ENCODE measurements at places on chromosomes 16 and 17.
A peak's percentile ranks its signal among the peaks of the same experiment; 100 is the strongest.

GRCh38 chr16:89484923-89485679 is 5.3 kb downstream of the ANKRD11 start:
- DNase-seq = no peak

DNA sequence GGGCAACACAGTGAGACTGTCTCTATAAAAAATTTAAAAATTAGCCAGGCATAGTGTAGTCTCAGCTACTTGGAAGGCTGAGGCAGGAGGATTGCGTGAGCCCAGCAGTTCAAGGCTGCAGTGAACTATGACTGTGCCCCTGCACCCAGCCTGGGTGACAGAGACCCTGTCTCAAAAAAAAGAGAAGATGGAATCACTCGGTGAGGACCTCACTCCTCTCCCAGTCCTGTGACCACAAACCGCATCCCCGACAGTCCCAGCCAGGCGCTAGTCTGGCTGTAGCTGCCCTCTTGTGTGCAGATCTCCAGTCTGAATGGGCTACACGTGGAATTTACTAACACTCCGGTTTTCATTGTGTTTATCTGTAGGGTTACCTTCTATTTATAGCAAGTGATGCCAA is 11.1 kb downstream of the DEXI start:
- DNase-seq = no peak

GRCh38 chr16:73013974-73014373 is 34.0 kb downstream of the ZFHX3 start:
- no peak for DNase-seq

DNA sequence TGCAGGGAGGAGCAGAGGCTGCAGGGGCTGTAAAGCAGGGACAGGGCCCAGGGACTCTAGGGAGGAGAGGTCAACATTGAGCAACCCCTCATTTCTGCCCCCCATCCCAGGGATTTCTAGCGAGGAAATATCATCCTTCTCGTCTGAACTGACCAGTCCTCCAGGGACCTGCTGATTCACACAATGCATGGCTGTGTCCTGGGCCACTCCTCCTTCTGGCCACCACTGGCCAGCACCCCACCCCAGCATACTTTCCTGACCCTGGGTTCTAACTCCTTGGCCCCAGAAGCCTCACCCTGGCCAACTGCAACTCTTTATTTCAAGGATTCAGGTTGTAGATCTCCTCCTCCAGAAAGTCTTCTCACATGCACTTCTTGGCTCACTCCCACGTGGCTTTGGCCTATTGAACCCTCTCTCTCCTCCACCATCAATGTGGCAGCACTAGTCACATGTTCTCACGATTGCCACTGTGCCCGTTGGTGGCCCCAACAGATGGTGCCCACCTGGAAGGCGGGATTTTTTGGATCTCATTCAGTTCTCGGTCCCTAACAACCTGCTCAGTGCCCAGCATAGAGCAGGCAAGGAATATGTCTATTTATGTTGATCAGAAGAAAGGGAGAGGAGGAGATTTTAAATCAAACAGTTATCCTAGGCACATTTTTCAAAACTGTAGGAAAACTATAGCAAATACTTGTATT is 41.5 kb downstream of the CUEDC1 start:
- peak; percentile 50 for DNase-seq

- no peak for DNase-seq
Observed at GRCh38 chr17:73160980-73161630, 3.7 kb upstream of the SSTR2 start.

DNA sequence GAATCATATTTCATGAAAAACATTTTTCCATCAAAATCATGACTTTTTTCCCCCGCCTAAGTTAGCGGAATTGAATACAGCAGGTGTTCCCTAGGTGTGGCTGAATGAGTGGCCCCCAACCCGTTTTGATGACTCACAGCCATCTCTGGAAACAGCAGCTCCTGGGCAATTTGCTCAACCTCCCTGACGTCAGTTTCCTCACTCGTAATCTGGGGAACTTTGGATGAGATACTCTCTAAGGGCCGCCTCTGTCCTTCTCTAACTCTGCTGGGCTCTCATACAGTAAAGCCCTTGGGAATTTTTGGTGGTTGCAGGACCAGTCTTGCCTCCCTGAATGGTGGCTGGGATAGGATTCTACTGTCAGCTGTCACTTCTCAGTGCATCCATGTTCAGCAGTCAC is 11.6 kb upstream of the NTN1 start:
- DNase-seq = no peak

DNA sequence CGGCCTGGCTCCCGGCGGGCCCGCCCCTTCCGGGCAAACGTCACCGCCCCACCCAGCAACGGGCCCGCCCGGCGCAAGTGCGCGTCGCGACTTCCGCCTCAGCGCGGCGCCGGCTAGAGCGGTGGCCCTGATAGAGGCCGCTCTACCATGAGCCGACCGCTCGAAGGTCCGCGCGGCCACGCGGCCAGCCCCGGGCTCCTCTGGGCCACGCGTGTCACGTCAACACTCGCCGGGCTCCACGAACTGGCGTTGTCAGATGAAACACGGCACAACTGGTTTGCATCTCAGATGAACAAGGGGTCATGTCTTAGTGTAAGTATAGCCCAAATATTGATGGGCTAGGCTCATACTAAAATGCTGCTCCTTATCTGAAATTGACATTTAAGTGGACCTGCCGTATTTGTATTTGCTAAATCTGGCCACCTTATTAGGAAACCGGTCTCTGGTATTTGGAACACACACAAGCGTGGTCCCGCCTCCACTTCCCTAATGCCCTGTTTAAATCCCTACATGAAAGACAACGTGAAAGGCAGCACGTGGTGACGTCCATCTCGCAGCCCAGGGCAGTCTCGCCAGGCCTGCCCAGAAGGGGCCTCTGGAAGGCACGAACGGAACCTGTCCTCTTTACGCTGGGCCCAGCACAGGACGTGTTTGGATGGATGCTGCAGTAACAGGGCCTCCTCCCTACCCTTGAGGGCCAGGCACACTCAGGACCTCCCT is at the start of gene ZNF598:
Gene ZNF598 (minus strand): TSS at position 31 of the 720 bp plus-strand sequence.
- DNase-seq = peak; percentile 92

- no peak for DNase-seq
Observed at GRCh38 chr17:72461757-72462156, 340.9 kb downstream of the SOX9 start.

DNA sequence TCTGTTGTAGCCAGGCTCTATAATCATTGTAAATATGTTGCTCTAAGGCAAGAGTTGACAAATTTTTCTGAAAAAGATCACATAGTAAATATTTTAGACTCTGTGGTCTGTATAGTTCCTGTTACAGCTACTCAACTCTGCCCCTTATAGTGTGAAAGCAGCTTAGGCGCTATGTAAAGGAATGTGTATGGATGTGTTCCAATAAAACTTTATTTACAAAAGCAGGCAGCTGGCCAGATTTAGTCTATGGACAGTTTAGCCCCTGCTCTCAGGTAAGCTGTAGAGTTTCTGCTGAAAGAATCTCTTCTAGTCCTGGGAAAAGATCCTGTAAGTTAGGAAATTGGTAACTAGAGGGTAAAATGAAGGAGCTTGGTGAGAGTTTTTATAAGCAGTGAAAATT is 133.1 kb downstream of the SALL1 start:
- DNase-seq = no peak

DNA sequence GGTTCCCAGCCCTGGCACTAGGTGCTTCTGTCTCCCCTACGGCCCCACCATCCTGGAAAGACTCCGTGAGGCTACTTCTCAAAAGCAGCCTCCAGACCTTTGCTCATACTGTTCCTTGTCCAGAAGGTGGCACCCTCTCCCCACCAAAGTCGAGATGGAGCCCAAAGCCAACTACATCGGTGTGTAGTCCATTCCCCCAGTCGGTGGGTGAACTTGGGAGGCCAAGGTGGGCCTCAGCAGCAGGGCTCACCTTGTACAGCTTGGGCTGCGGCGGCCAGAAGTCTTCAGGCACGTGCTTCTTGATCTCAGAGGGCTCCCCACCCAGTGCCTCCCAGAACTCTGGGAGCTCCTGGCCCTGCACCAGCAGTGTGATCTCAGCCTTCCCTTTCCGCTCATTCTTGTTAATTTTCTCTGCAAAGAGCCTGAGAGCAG is 10.2 kb downstream of the FLII start:
- peak; percentile 92 for DNase-seq

GRCh38 chr16:11257131-11257938 is 1.3 kb upstream of the SOCS1 start:
- DNase-seq = peak; percentile 84

GRCh38 chr16:87319011-87319410 is 1.8 kb upstream of the C16orf95 start:
- no peak for DNase-seq

- no peak for DNase-seq
Observed at GRCh38 chr16:28267356-28267755, 25.0 kb upstream of the SBK1 start.

DNA sequence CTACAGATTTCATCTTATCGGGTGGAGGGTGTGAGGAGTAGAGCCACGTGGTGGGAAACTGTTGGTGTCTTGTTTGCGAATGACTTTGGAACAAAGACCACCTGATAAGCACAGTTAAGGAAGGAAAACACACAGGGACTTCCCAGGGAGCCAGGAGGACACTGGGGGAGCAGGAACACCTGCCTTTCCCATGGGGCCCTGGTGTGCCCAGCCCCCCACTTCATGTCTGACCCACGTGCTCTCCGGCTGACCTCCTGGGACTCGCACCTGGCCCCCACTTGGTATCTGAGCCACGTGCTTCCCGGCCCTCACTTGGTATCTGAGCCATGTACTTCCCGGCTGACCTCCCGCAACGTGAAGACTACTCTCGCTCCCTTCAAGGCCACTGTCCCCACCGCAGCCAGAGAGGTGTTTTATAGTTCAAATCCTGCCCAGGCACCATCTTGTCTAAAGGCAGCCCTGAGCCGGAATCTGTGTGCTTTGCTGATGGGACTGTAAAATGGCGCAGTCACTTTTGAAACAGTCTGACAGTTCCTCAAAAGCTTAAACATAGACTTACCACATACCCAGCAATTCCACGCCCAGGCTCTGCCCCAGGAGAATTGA is 5.4 kb upstream of the CSNK1D start:
- DNase-seq = no peak
